ENCODE measurements at places on chromosomes 7 and 10.

GRCh38 chr10:70621503-70622078 is 19.1 kb upstream of the PRF1 start:
- DNase-seq: no peak

GRCh38 chr7:24874791-24875190 is 105.2 kb downstream of the OSBPL3 start:
- DNase-seq: no peak

DNA sequence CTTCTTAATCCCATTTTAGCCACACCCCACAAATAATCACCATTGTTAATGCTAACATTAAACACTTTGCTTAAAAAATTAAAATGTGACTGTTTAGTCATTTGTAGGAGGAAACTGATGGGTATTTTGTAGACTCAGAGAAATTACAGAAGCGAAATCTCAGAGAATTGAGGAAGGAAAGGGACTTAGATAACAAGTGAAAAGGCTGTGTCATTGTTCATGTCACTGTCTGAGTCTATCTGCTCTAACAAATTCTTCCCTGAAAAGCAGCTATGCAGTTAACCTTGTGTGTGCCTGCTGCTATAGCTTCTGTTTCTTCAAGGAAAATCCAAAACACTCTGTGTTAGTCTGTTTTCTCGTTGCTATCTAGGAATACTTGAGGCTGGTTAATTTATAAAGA is 40.9 kb upstream of the PLXDC2 start:
- no peak for DNase-seq

DNA sequence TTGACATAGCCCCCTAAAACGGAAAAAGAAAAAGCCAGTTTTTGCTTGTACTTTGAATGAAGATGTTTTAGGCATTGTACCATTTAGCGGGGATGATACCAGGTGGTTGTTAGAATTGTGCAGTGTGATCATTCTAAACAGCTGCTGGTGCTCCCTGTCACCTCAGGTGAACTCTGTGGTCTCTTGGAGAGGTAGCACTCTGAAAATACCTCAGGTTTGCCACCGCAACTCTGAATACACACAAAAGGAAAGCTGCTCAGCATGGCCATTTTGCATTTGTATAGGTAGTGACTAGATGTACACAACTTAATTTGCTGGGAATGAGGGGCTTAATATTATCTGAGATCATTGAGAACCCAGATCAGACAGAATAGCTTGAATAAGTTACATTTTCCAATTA is 52.6 kb downstream of the PLEKHA8 start:
- DNase-seq: no peak

- DNase-seq: no peak
These were observed 396.2 kb downstream of the LRMDA start for GRCh38 chr10:75827587-75828021.

DNA sequence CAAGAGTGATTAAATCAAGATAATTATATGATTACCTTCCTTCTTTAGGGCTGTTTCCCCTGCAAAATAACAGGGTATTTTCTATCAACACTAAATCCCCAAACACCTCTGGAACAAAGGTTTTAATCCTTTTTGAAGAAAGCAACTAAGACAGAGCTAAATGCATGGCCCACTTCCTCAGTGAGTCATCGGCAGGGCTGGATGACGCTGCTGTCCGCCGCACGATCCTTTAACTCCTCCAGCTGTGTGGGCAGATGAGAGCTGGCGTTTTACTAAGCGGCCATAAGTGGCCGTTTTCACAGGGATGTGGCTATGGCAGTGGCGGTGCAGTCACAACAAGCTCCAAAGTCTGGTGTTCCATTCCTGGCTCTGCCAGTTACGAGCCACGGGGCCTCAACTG is 76.0 kb upstream of the C1QL3 start:
- peak; percentile 61 for DNase-seq

All from dermis blood vessel endothelial cell (primary cell).